ENCODE measurements at places on chromosomes 5 and 9.

DNA sequence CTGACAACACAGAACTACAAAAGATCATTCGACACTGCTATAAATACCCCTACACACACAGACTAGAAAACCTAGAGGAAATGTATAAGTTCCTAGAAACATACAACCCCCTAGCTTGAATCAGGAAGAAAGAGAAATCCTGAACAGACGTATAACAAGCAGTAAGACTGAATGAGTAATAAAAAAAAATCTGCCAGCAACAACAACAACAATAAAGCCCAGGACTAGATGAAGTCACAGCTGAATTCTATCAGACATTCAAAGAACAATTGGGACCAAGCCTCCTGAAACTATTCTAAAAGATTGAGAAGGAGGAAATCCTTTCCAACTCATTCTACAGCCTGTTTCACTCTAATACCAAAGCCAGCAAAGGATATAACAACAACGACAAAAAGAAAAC is 68.2 kb upstream of the SLIT3 start:
- no peak for DNase-seq

DNA sequence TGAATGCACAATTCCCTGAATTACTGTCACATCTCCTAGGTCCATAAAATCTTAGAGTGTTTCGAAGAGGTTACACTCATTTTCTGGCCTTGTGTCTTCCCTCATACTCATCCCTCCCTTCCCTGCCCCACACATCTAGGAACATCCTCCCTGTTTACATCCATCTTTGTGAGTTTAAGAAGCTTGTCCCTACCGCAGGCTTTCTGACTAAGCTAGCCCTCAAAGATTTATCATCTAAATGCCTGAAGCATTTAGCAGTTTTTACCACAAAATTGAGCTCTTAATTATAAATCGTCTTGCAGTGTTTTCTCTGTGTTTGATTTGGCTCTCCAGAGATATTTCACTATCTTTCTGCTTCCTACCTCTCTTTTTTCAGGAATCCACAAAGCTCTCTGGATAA is 374.8 kb downstream of the KIAA0825 start:
- no peak for DNase-seq

- no peak for DNase-seq
Observed at GRCh38 chr9:5790923-5791322, 42.0 kb downstream of the ERMP1 start.

- no peak for DNase-seq
Observed at GRCh38 chr5:79931866-79932265, 59.2 kb downstream of the MTX3 start.

DNA sequence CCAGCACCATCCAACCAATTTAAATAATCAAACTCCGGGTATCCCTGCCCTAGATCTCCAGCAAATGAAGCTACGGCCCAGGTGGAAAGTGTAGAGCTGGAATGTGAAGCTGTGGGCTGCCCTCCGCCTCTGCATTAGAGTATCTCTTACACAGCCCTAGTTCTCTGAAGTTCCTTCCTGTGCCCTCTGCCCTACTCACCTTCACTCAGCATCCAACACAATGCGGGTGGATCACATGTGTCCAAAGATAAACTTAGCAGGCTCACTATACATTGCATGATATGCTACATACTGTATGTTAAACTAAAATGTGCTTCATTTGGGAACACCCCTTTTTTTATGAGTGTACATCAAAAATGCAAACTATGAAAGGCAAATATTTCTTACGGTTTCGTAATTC is 70.0 kb upstream of the RAD23B start:
- no peak for DNase-seq

DNA sequence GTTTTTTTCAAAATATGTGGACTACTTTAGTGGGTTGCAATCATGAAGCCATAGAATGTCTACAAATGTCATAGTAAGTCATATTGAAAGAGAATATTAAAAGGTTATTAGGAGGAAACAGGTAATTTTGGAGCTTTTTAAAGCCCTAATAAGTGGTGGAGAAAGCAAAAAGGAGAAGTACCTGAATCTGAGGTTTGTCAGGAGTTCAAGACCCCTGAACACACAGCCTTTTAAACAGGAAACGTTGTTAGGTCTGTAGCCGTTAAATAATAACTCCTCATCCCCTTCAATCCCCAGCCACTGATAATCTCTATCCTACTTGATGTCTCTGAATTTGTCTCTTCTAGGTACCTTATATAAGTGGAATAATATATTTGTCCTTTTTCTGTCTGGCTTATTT is 51.1 kb downstream of the SPEF2 start:
- no peak for DNase-seq

DNA sequence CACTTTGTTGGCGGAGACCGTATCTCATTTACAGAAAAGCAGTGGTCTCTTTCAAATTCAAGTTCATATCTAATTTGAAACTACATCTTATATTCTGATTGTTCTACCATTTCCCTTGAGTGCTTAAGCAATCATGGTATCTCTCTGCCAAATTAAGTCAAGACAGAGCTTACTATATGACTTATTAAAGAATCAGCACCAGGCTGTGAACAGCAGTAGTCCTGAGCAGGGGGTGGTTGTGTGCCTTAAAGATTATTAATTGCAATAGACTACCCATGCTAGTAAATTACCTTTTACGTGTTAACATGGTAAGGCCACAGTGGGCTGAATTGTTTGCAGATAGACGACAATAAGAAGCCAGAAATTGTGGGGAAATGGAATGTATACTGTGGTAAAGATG is 21.5 kb downstream of the SNCAIP start:
- no peak for DNase-seq

DNA sequence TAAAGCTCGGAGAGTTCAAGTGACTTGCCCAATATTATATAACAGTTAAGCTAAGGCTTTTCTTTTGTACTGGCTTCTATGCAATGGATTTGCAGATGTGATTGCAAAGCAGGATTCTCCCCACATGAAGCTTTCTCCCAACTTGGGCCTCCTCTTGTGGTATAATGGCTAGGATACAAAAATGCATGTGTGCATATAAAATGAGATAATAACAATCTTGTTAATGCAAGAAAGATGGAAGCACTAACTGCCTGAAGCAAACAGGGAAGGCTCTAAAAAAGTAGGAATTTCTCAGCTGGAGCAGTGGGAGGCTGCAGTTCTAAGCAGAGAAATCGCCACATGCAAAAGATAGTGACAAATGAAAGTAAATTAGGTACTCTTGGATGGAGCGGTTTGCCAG is 444.2 kb upstream of the RIOK2 start:
- no peak for DNase-seq

DNA sequence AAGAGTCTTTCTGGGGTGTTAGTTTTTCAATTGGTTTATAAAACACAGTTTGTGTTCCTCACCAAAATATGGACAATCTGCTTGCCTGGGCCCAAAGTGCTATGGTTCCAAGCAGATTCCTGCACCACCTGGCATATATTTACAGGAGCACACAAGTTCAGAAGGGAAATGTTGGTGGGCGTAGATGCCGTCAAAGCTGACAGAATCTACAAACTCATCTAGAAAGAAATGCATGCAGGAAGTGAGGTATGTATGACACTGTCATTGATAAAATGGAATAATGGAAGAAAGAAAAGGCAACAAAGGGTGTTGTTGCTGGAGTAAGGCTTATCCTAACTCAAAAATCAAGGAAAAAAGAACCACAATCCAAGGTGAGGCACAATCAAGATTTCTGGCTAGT is 225.8 kb downstream of the MLLT3 start:
- no peak for DNase-seq

DNA sequence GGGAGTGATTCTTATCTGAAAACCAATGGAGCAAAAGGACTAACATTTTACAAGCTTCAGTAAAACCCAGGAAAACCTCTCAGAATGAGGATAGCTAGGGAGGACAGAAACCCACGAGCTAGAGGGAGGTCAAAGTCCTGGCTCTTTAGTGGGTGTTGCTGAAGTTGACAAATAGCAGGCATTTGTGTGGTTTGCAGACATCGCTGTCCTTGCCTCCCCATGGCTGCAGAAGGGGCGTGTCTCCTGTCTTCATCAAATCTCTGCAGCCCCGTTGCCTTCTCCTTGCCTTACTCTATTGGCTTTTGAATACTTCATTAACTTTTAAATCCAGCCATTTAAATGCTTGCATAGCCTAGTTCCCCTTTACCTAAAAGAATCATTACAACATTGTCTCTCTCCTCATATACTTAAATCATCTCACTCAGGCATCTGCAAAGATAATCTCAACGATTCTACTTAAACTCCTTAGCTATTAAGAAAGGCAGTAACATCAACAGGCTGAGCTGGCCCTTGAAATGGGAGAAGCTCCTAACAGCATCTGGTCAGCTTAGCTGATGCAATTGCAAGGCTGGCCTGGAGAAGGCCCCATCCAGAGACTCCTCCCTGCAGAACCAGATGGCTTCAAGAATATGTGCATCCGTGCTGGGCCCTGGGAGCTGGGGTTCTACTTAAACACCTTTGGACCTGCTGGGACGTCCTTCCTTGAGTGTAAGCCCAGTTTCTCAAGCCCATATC is 152.8 kb upstream of the TAS2R1 start:
- DNase-seq: no peak

- DNase-seq: no peak
Observed at GRCh38 chr9:127390563-127390962, 6.4 kb upstream of the SLC2A8 start.

- peak; percentile 19 for DNase-seq
Observed at GRCh38 chr5:154446195-154447088, 645 bp downstream of the SAP30L start.

- no peak for DNase-seq
Observed at GRCh38 chr9:106726070-106726815, 136.7 kb upstream of the ZNF462 start.

GRCh38 chr5:132746954-132747615 is at the start of gene CCNI2:
Gene CCNI2 (plus strand): TSS chr5:132747426. CDS start chr5:132747496, 70 bp downstream.
- DNase-seq: peak; percentile 43

DNA sequence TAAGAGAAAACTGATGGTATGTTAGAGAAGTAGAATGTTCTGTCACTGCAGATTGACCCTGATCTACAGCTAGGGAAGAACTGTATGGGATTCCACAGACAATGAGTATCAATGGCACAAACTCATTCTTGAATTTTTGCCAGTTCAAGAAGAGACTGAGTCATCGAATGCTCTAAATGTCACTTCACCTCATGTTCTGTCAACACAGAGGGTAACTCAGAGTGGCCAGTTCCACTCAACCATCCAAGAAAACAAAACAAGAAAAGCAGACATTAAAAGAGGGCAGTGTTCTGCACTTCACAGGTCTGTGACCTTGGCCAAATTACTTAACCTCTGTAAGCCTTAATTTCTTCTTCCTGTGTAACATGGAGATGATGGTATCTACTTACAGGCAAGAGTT is 132.2 kb upstream of the HMHB1 start:
- no peak for DNase-seq

- DNase-seq: peak; percentile 74
Observed at GRCh38 chr9:131530920-131531832, at the start of gene UCK1. Gene UCK1 (minus strand): TSS chr9:131531263. CDS start chr9:131531174, 89 bp downstream.

GRCh38 chr5:140806834-140807775 is at the start of gene PCDHA4:
Gene PCDHA4 (plus strand): TSS chr5:140807068.
- DNase-seq: no peak

Measured in T-helper 2 cell (primary cell).